ENCODE measurements at places on chromosomes 16 and 17.

DNA sequence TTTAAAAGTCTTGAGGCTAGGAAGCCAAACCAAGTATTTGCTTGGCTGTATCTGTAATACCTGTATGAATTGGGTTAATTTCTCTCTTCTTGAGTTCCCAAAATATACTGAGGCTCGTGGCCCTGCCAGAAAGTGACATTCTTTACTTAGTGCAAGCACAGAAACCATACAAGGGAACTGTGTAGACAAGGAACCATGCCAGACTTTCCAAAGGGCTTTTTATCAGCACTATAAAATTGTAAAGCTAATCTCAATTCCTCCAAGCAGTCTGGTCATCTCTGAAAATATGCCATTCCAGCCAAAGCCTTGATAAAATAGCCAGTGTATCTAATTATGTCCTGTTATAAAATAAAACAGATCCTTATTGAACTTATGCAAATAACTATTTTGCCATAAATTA, 7.2 kb upstream of the CRYM start:
- no peak for DNase-seq

- DNase-seq, result no peak
Measured at GRCh38 chr16:66434619-66435430, 7.7 kb downstream of the BEAN1 start.

DNA sequence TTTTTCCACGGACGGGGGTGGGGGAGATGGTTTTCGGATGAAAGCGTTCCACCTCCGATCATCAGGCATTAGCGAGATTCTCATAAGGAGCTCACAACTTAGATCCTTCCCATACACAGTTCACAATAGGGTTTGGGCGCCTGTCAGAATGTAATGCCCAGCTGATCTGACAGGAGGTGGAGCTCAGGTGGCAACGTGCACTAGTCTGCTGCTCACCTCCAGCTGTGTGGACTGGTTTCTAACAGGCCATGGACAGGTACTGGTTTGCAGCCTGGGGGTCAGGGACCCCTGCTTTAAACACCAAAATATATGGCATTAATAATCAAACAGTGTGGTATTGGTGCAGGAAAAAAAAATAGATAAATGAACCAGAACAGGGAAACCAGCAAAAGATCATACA, 157.5 kb upstream of the NLRP1 start:
- no peak for DNase-seq

- no peak for DNase-seq
Measured at GRCh38 chr16:4868026-4868425, 20.7 kb downstream of the UBN1 start.

DNA sequence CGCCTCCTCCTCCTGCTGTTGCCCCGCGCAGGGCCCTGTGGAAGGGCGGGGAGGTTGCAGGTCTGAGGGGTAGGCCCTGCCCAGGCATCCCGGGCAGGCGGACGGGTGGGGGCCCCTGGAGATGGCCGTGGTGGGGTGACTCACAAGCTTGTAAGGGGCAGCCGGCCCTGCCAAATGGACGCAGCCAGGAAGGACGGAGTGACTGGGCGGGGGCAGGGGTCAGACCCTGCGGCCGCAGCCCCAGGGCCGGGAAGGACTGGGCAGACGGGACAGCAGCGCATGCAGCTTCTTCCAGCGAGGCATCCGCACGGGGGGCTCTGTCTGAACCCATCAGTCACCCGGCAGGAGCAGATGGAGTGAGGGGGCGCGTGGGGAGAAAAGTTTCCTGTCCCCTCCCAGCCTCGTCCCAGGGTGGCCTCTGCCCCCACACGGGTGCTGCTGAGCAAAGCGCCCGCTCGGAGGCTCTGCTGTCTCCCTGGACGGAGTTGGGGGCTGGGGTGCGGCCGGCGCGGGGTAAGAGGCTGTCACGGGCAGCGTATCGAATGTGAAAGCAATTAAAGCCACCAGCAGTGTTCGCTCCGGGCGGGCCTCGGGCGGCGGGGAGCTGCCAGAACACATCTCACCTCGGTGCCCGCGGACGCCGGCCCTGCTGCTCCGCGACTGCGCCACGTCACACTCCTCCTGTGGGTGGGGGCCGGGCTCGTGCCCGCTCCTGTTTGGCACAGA, 5.4 kb upstream of the PRR35 start:
- no peak for DNase-seq

Data from neural progenitor cell (in vitro differentiated cells).